ENCODE measurements at places on chromosomes 11 and 22.

DNA sequence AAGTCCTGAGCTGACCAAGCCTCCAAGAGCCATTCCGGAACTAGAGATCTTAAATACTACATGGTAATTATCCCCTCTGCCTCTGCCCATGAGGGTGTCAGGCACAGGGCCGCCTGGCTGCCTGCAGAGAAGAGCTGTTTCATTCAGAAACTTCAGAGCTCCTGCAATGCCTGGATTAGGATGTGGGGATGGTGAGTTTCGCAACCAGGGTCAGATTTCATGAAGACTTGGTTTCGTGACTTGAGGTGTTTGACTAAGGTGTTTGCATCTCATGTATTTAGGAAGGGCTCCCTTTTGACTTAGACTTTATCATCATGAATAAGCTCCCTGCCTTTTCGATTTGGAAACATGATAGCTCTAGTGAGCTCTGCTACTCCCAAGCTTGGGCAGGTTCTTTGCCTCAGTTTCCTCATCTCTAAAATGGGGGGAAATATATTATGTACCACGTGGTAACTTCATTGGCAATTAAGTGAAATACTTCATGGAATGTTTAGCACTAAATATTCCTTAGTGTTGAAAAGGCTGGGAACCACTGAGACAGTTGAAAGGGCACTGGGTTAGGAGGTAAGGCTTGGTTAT lies 9.1 kb downstream of the TIMP3 start:
- no peak for DNase-seq

DNA sequence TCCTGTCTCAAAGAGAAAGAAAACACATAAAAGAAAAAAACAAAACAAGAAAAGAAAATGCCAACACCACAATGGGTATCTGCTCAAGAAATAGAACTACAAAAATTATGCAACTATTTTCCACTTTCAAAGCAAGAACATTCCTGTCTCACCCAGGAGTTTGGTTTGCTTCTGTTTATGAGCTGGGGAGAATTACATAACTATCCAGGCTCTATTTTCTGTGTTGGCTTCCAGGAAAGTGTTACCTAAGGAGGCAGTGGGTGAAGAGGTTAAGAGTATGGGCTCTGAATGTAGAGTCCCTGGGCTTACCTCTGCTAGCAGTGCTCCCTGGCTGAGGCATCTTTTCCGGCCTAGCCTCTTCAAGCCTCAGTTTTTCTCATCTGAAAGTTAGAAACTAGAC lies 426.7 kb downstream of the MIAT start:
- no peak for DNase-seq

DNA sequence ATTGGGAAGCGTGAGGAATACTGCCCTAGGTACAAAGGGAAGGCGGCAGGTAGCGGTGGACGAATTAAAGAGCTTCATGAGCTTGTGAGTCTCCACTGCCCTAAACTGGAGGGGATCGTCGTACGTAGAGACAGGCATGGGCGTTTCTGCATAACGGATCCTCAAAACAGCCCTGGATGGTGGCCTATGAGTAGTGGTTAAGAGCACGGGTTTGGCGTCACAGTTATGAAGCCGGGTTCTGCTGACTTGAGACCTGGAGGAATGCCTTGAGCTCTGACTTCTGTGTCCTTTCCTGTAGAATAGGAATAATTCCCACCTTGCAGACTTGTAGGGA lies 335 bp downstream of the TMEM138 start:
- DNase-seq: no peak

- DNase-seq: no peak
Measured at GRCh38 chr11:43790444-43790794, 90.2 kb upstream of the ALKBH3 start.

- no peak for DNase-seq
Measured at GRCh38 chr11:215581-216037, 8.1 kb downstream of the RIC8A start.

GRCh38 chr22:36734171-36735058 lies 30.9 kb upstream of the CACNG2 start:
- no peak for DNase-seq

- DNase-seq: no peak
Measured at GRCh38 chr11:44223238-44223637, 86.7 kb downstream of the ALX4 start.

GRCh38 chr11:39668640-39669039 lies 1790.8 kb downstream of the LRRC4C start:
- no peak for DNase-seq

DNA sequence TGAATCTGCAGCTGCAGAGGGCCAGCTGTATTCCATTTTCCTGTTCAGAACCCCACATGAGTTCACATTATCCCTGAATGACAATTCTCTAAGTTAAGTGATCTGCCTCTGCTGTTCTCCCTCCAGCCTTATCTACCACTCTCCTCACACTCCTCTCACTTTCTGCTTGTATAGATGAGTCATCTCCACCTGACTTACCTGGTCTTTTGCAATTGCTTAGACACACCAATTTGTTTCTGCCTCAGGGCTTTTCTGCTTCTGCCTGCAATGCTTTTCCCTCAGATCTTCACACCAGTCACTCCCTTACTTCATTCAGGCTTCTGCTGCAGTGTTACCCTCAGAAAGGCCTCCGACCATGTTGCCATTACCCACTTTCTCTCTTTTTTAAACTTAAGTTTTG lies 118.1 kb downstream of the ATM start:
- DNase-seq: no peak

DNA sequence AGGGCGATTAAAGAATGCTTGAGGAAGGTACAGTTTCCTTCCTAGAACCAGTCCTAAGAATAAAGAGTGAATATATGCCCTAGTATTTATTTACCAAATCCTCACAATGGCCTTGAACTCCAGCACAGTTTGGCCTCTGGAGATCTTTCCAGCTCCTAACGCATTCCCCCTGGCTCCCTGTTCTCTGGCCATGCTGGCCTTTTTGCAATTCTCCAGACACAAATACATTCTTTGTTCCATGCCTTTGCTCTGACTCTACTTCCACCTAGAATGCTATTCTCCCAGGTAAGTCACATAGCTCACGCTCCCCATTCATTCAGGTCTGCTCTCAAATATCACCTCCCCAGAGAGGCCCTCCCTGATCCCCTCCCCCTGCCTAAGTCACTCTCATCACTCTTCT lies 3.7 kb upstream of the DGKZ start:
- DNase-seq: no peak

DNA sequence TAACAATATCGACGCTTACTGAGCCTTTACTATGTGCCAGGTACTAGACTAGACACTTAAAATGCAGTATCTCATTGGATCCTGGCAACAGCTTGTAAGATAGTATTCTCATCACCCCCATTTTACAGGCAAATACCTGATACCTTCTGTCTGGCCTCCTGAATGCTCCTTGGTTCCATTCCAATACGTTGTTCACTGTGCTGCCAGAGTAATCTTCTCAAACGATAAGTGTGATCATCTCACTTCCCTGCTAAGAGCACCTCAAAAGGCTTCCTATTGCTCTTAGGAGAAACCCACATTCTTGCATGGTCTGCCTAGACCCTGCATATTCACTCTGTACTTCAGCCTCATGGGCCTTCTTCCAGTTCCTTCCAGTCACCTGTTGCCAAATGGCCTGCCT lies 1.3 kb upstream of the NRIP3 start:
- no peak for DNase-seq

DNA sequence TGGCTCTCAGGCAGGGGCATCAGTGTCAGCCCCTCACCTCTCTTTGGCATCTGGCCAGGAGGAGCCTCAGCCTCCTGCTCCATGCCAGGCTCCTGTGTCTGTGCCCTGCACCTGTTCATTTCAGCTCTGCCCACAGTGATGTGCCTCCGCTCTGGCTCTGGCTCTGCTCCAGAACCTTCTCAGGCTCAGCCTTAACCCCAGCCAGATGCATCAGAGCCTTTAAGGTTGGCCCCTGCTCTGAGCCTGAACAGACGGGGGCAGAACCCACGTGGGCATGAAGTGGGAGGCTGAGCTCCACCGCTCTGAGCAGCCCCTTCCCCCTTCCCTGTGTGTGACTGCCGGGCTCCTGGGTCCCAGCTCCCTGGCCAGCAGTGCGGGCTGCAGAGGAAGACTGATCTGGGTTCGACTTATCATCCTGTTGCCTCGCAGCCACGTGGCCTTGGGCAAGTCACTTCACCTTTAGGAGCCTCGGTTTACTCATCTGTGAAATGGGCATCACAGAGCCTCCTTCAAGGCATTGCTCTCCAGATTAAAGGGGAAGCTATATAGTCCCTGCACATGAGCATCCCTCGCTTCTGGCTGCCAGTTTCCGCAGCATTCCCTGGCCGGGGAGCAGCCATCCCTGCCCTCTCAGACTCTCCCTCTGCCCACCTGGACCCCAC lies 44.7 kb upstream of the RTL6 start:
- DNase-seq: peak; percentile 48

DNA sequence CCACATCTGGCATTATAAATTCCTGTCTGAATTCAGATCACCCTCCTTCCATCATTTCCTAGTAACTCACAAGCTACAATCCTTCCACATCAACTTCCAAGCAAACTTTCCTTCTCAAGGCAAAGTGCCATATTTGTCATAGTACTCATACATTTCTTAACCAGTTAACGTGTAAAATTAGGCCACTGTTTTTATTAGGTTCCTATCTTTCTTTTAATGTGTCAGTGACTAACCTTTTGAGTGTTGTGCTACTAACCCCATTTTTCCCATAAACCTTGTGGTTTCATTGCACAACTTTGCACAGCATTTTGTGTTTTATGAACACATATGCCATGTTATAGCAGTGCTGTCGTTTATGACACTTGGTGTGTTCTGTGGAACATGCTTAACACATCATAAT lies 90.1 kb downstream of the KIF18A start:
- no peak for DNase-seq

DNA sequence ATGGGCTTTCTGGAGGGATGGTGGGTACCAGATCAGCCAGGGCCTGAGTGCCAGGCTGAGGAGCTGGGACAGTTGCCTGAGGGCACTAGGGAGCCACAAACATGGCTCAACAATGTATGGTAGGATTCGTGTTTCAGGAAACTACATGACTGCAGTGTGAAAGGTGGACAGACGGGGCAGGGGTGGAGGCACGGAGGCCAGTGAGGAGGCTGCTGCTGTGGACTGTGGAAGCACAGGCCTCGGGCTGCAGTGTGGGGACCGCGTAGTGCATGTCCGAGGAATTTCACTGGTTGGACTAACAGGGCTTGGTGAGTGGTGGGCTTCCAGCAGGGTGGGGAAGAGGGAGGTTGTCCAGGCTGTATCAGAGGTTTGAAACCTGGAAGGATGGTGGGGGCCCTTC lies 7.8 kb downstream of the P2RY2 start:
- DNase-seq: no peak

DNA sequence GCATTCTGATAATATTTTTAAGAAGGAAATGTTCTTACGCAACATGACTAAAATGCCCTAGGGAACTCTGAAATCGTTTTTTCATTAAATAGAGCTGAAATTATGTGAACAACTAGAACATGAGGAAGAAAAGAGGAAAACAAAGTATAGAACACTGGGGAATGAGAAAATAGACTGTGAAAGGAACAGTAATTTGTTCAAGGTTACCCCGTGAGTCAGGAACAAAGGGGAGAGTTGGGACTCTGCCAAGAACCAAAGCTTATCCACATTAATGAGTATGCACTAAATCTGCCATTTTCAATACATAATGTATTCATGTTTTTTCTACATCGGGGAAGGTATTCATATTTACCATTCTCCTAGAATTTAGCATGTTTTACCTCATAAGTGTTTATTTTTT lies 961.8 kb upstream of the CCDC90B start:
- DNase-seq: peak; percentile 81

DNA sequence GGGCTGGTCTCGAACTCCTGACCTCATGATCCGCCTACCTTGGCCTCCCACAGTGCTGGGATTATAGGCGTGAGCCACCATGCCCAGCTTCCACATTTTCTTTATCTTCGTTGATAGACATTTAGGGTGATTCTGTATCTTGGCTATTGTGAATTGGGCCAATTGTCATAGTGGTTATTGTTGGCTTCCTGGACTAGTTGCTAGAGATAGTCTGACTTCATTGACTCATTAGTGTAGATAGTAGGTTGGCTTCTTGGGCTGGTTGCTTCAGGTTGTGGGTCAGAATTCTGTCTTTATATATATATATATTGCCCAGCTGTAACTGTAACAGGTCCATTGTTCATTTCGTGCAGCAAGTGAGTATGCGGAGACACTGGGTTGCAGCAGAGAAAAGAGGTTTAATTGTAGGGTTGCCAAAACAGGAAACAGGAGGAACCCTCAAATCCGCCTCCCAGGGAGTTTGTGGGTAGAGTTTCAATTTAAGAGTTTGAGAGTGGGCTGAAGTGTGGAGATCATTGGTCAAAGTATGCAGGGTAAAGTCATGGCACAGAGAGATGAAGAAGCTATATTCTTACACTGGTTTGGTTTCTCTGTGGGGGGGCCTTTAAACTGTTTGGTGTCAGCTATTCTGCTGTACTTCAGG lies 22.0 kb downstream of the ATG13 start:
- no peak for DNase-seq

DNA sequence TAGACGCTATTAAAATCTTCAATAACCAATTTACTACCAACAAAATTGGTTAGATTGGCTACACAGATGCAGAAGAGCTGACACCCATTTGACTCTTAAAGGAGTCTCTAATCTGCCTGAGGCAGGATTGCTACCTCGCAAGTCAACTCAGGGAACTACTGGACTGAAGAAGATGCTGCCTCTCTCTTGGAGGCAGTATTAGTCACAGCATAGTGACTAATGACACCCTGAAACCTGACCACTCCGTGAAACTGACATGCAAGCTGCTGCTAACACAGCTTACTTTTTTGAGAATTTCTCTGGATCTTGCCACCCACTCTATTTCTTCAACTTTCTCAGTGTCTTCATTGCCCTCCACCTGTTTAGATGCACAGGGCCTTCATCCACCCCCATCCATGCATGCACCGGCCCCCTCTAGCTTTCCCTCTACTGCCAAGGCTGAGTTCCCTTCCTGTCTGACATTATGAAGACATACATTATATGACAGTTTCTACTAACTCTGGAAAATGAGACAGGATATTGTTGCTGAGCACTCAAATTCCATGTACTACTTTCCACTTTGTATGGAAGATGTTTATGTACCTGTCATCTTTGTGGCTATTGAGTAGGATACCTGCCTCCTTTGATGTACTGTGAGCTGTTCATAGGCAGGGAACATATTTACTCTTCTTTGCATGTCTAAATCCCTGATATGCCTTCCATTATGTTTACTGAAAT lies 183.2 kb downstream of the MSANTD4 start:
- DNase-seq: no peak

- no peak for DNase-seq
Measured at GRCh38 chr11:112226831-112227401, 688 bp downstream of the PTS start.
